ENCODE measurements at places on chromosomes 6 and 20. TPM values are rescaled to one million over a fixed set of nuclear protein-coding genes. Genes with fewer than 3 reads are reported as not detected.

GRCh38 chr6:144217264-144217663, 66.9 kb downstream of the STX11 start:
- H3K27ac ChIP-seq: peak overlapping the region; percentile 8
- peaks cover 26% of the 10 kb centered on the region for H3K4me1 ChIP-seq
- H3K27me3 ChIP-seq: no peaks in the 10 kb centered on the region
- no peak overlapping the region for H3K4me3 ChIP-seq
- H3K36me3 ChIP-seq: no peaks in the 10 kb centered on the region

DNA sequence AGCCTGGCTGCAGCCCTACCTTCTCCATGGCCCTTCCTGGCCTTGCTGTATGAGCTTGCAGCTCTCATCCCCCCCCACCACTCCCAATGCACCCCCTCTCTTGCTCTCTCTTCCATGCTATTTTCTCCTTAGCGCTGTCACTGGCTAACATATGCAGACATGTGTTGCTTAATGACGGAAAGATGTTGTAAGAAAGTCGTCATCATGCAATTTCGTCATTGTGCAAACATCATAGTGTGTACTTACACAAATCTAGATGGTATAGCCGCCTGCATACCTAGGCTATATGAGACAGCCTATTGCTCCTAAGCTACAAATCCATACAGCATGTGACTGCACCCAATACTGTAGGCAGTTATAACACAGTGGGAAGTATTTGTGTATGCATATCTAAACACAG, 27.0 kb downstream of the ANGPT4 start:
- H3K4me3 ChIP-seq: no peak overlapping the region
- no peak overlapping the region for H3K27ac ChIP-seq
- DNase-seq: no peak
- peaks cover 11% of the 10 kb centered on the region for H3K27me3 ChIP-seq
- peaks cover 5% of the 10 kb centered on the region for H3K4me1 ChIP-seq
- H3K36me3 ChIP-seq: no peaks in the 10 kb centered on the region

DNA sequence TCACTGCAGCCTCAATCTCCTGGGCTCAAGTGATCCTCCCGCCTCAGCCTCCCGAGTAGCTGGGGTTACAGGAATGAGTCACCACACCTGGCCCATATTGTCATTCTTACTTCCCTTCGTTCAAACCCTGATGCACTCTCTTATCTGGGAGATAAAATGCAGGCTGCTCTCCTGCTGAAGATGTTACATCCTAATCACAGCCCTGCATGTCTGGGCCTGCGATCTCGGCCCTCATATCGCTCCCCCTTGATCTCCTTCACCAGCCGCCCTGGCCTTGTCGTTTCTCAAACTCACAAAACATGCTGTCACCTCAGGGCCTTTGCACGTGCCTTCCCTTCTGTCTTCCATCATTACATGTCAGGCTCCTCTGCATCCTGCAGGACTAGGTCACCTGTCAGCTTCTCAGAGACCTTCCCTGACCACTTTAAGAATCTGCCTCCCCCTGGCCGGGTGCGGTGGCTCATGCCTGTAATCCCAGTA, 8.8 kb upstream of the C20orf203 start:
- no peak overlapping the region for H3K27ac ChIP-seq
- no peaks in the 10 kb centered on the region for H3K27me3 ChIP-seq
- DNase-seq: no peak
- H3K4me3 ChIP-seq: no peak overlapping the region

DNA sequence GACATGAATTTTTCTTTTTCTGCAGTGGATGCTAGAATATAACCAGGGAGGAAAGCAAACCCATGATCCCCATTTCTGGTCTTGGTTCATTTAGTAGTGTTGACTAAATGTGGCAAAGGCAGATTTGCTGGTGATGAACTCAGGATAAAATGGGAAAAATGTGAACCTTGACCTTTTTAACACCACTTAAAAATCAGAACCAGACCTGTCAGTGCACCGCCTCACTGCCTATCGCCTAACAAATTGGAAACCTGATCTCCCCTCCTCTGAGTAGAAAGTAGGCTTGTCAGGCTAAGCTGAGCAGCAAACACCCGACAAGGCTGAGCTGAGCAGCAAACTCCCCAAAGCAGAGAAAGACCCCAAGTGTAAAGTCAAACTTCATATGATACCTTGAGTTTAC, 254.8 kb downstream of the FOXC1 start:
- no peak overlapping the region for H3K27ac ChIP-seq
- H3K27me3 ChIP-seq: no peaks in the 10 kb centered on the region
- no peak for DNase-seq
- H3K4me1 ChIP-seq: no peaks in the 10 kb centered on the region
- H3K4me3 ChIP-seq: no peak overlapping the region

HLA-DPB1 gene
- 29.0 TPM for total RNA-seq

GRCh38 chr6:36118550-36119107, 11.7 kb upstream of the MAPK13 start:
- peak; percentile 52 for DNase-seq
- no peaks in the 10 kb centered on the region for H3K27me3 ChIP-seq

GRCh38 chr20:59640267-59640666, 35.9 kb downstream of the PHACTR3 start:
- H3K4me3 ChIP-seq: no peak overlapping the region
- DNase-seq: no peak
- H3K4me1 ChIP-seq: no peaks in the 10 kb centered on the region
- H3K27ac ChIP-seq: no peak overlapping the region

UNC5CL gene
- total RNA-seq: 2.5 TPM
